ENCODE measurements at places on chromosomes 11 and 22.

DNA sequence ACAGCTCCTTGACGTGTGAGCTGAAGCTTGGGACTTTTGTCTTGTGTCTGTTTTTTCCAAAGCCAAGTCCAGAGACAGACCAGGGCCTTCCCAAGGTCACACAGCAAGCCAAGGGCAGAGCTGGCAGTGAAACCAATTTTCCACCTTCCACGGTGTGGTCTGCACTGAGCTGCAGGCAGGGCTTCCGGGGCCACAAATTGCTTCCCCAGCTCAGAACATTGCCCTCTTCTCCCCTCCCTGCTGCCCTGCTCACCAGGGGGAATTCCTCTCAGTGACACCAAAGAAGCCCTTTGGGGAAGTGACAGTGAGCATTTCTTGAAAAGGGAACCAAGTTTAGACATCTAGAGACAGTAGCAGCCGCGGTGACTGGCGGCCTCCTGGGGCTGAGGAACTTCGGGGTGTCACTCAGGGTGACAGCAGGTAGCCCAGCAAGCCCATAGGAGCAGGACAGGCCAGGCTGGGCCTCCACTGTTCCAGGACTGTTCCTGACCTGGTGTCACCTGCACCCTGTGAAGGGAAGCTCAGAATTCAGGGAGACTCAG is 9.2 kb downstream of the FXYD2 start:
- no peak for DNase-seq

DNA sequence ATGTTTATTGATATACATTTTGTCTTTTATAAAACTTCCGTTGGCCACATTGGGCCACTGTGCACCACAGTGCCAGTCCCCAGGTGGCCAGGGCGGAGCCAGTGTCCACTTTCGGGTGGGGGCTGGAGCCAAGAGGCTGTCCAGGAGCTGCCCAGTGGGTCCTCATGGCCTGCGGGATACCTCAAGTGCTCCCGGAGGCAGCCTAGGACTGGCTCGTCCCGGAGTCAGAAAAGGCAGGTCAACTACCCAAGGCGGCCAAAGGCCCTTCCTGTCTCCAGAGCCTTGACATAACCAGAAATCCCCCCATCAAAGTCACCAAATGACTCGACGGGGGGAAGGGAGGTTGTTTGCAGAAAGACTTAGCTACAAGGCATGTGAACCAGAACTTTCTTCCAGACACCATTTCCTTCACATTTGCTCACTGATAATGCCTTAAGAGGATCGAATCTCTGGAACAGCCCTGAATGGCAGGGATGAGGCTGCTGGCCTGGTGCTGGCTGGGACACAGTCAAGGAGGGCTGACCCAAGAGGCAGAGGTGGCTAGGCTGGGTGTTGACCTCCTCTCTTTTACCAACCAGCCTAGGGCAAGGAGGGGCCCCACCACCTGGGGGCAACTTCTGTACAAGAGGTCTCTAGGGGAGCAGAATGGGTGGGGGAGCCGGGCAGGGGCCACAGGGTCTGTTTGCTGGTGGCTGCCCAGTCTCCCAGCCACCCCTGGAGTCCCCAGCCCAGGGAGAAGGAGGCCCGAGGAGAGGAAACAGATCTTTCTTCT is 8.4 kb downstream of the MRGPRF start:
- DNase-seq, result peak; percentile 20

- no peak for DNase-seq
Measured at GRCh38 chr22:47558828-47559700, 796.6 kb downstream of the TBC1D22A start.

- no peak for DNase-seq
Measured at GRCh38 chr11:61147791-61148620, 13.2 kb downstream of the VPS37C start.

- DNase-seq, result peak; percentile 10
Measured at GRCh38 chr22:49199224-49199623, 628.4 kb downstream of the BRD1 start.

- peak; percentile 90 for DNase-seq
Measured at GRCh38 chr22:49536571-49537131, 291.0 kb downstream of the BRD1 start.

- no peak for DNase-seq
Measured at GRCh38 chr22:45210174-45210573, 30.5 kb downstream of the KIAA0930 start.

DNA sequence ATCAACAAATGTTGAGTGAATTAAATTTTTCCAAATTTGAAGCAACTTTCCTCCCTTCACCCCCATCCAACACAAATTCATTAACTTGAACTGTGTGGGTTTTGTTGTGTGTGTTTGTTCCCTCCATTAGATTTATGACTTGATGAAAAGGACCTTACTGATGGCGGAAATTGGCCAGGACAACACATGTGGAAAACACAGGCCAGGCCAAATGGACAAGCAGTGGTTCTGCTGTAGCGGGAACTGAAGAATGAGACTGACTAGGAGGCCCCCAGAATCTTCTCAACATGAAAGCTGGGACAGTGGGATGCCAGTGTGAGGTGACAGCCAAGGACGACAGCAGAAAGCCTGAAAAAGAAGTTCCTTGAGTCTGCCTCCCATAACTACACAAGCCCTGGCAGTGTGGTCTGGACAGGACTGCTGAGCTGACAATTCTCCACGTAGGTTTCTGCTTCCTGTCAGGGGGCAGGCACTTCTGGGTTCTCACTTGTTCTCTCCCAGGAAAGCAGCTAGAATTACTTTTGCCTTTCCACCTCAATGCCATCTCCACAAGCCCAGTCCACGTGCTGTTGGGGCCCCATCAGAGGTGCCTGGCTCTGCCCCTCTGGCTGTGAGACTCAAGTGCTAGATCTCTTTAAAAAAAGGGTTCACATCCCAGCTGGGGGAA is 94.3 kb downstream of the ETS1 start:
- DNase-seq, result no peak

GRCh38 chr22:29718949-29719898 is 579 bp upstream of the CABP7 start:
- no peak for DNase-seq

DNA sequence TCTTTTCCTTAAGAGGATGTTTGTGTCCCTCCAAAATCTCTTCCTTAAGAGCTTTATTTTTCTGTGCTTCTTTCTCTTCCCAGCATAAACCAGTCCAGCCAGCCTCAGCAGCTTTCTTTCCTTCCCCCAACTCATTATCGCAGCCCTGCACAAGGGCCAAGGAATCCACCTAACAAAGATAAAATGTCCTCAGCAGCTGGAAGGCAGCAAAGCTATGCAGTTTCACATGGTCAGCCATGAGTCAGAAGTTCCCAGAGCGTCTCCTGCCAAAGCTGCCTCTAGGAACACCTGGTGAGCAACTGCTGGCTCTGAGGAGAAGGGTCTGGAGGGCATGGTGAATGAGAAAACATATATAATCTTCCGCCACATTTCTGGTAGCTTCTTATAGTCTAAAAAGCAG is 45.3 kb upstream of the HMGXB4 start:
- DNase-seq, result no peak

DNA sequence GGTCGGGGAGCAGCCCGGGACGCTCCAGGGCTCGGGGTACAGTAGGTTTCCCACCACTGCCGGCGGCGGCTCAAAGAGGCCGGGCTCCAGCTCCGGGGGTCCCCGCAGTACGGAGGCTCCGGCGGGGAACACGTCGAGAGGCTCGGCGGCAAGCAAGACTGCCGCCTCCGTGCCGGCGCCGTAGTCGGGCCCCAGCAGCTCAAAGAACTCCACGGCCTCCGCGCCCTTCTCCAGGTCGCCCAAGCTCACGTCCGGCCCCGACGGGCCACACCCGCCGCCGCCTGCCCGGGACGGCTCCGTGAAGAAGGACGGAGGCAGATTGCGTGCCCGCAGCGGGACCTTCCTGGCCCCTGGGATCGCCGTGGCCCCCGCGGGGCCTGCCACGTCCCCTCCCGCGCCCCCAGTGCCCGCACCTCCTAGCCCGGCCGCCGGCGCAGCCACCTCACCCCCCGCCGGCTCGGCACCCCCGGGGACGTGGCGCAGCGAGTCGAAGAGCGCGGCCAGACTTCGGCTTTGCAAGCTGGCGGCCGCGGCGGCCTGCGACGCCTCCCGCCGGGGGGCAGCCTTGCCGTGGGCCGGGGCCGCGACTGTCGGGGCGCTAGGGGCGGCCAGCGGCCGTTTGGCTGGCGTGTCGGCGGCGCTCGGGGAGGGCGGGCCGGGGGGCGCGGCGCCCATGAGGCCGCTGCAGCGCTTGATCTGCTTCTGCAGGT is 775 bp downstream of the FAM181B start:
- peak; percentile 31 for DNase-seq

GRCh38 chr11:28969832-28970231 is 861.6 kb downstream of the METTL15 start:
- no peak for DNase-seq

DNA sequence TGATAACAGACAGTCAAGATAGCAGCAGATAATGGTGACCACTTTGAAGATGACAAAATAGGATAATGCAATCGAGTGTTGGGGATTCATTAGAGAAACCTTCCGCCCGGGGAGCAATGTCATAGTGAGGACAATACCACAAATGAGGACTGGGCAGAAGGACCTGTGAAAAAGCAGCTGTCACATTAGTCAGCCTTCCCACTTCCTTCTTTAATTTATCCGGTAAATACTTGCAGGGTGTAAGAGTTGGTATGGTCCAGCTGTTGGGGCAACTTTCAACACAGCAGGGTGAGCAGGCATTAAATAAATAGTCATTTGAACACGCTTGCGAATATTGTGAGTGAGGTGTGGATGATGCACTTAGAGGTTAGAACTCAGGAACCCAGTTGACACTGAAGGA is 132.5 kb upstream of the KIRREL3 start:
- DNase-seq, result no peak

- peak; percentile 48 for DNase-seq
Measured at GRCh38 chr11:120666121-120666639, 154.6 kb downstream of the GRIK4 start.

DNA sequence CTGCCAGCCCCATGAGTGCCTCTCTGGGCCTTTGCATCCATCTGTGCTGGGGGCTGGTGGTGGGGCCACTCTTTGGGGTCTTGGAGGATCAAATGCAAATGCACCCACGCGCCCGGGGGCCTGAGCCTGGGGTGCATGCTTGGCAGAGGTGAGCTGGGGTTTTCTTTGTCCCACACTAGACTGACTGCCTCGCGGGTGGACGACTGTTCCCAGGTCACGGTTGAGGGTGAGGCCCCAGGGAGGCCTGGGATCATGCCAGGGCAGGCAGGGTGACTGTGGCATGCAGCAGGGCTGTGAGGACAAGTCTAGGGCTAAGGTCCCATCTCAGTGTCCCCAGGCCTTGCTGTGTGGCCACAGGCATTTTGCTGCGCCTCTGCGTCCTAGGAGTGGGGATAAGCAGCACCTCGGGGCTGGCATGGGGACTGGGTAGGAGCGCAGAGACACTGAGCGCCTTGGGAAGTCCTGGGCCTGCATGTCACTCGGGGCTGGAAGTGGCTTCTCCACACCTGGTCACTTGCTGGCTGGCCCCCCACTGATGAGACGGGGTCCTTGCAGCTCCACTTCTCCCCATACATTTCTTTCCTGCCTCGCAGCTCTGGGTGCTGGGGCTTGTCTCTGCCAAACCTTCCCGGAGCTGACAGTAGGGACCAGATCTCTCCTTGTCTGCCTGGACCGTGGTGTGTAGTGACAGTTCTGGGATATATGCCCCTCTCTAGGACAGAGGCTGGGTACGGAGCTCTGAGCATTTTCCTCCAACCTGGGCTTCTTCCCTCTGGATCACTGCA is 133.1 kb downstream of the CTTN start:
- DNase-seq, result no peak

GRCh38 chr22:22591348-22592299 is 32.6 kb upstream of the PRAME start:
- DNase-seq, result no peak

- peak; percentile 55 for DNase-seq
Measured at GRCh38 chr11:63937713-63938478, 906 bp upstream of the NAA40 start.

DNA sequence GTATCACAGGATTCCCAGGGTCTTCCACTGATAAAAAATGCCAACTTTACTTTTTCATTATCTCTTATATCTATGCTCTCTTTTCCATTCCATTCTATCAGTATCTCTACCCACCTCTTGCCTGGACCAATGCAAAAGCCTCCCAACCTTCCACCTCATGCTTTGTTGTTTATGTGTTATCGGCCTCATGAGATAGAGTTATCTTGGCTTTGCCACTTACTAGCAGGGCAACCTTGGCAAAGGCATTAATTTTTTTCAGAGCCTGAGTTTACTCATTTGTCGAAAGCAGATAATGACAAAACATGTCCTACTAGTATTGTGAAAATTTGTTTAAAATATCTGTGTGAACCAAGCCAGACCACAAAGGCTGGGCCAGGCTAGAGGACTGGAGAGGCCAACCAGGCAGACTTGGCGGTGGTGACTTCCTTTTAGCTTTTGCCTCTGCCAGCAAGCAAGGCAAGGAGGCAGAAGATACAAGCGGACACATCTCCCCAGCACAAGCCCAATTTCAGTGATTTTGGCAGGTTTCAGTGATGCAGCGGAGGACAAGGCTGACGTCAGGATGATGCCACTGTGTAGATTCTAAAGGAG is 106.9 kb downstream of the ADAMTS15 start:
- no peak for DNase-seq

DNA sequence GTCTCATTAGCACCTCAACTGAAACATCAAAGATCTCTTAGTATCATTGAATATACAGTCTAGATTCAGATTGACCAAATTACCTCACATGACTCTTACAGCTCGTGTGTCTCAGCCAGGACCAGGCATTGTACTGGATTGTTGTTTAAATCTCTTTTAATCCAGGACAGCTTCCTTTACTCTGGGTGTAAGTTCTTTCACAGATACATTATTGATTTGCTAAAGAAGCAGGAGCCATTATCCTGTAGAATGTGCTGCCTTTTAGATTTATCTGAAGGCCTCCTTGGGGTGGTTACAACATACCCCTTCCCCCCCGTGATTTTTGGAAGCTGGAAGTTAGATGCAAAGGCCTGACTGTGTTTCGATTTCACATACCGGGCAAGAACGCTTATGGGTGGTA is 4.2 kb downstream of the MCM5 start:
- no peak for DNase-seq

- DNase-seq, result no peak
Measured at GRCh38 chr11:108926841-108927577, 262.1 kb downstream of the DDX10 start.

DNA sequence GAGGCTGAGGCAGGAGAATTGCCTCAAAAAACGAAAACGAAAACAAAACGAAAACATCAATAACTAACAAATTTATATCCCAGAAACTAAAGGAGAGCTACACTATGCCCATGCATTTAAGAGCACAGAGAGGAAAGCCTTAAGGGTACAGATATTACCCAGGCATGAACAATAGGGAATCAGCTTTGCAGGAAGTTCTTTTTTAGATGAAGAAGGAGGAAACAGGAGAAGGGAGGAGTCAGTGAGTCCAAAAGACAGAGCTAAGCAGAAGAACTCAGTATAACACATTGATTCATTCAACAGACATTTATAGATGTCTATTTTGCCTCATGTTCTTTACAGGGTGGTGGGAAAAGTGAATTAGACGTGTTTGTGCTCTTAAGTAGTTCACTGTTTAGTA is 8.3 kb downstream of the MRPL17 start:
- no peak for DNase-seq

GRCh38 chr22:41204066-41204465 is 1.0 kb upstream of the L3MBTL2 start:
- DNase-seq, result no peak

GRCh38 chr11:8250434-8250833 is 13.2 kb downstream of the LMO1 start:
- DNase-seq, result peak; percentile 19

- no peak for DNase-seq
Measured at GRCh38 chr22:30472994-30473720, 1.3 kb upstream of the SEC14L3 start.

Data from H9 (cell line).